ENCODE measurements at places on chromosomes 4 and X.

DNA sequence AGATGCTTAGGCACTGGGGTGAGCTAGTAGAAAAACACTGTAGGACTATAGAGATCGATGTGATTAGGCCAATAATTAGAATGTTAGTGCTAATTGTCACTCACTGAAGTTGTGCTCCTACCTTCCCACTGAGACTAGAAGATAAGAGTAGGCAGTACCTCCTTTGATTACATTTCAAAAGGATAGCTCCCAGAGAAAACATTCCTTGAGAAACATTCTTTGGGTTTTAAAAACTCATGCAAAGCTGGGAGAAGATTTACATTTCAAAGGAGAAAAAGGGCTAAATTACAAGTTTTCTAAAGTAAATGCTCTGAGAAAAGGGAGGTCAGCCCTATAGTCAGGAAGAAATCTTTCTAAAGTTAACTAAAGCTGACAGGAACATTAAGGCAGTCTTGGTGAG, 860.3 kb upstream of the NDST4 start:
- DNase-seq, result no peak

GRCh38 chrX:15888062-15888461, 33.4 kb upstream of the AP1S2 start:
- no peak for DNase-seq

DNA sequence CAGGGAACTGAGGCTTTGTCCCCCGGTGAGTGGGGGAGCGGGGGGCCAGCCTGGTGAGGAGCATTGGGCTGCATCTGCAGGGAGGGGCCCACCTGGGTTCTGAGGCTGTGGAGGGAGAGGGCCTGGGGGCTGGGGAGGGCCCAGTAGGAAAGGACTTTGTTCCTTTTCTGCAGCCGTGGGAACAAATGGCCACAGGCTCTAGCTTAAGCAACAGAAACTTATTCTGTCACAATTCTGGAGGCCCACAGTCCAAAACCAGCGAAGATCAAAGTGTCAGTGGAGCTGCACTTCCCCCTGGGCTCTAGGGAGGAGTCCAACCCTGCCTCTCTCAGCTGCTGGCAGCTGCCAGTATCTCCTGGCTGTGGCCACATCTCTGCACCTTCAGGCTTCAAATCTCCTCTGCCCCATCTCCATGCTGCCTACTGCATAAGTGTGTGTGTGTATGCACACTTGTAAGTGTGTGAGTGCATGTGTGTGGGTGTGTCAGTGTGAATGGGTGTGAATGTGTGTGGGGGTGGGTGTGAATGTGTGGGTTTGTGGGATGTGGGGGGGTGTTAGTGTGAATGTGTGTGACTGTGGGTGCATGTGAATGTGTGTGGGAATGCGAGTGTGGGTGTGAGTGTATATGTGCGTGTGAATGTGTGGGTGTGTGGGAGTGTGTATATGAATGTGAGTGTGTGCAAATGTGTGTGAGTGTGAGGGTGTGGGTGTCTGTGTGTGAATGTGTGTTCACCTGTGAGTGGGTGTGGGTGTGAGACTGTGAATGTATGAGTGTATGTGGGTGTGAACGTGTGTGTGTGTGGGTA, 204.5 kb upstream of the PSAPL1 start:
- DNase-seq, result peak; percentile 9

DNA sequence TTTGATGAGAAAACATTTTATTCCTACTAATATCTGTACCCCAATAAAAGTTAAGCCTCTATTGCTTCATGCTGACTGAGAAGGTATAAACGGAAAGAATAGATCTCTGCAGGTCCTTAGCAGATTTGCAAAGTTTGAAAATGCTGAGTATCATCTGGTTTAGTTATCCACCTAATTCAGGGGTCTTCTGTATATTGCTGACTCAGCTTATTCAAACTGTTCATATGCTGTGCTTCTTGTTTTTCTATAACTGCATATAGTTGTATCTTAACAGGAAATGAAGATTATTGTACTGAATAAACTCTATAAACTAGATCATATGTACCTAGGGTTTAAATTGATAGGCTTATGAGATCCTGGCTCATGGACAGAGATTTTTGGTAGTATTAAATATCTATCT, 23.7 kb downstream of the ZNF330 start:
- DNase-seq, result no peak

- DNase-seq, result no peak
Measured at GRCh38 chr4:3786196-3786869, 20.1 kb downstream of the ADRA2C start.

DNA sequence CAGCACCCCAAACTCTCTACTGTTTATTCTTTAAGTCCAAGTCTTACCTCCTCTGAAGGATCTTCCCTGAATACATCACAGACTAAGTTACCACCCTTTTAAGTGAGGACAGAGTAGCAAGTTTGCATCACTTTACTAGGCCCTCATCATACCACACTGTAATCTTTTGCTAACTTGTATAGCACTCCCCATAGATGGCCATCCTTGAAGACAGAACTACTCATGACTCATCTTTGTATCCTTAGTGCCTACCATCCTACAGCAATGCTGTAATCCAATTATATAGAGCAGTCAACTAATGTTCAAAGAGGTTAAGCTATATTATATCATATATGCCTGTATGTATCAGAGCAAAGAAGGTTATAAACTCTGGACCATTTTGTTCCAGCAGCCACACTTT, 101.4 kb downstream of the ADAMTS3 start:
- DNase-seq, result no peak

DNA sequence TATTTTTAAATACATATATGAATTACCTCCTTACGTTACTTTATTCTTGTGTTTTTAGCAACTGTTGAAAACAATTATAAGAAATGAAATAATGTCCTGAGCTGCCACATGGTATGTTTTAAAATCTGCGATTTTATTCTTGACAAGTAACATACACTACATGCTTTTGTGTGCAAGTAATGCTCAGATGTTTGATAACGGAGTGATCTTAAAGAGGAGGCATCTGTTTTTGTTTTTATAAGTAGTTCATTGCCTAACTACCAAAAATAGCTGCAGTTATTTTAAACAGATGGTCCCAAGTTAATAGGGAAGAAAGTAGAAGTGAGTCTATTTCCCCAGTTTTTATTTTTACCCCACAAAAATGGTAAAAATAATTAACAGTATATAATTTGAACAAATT, 55.2 kb downstream of the GAB1 start:
- DNase-seq, result no peak

DNA sequence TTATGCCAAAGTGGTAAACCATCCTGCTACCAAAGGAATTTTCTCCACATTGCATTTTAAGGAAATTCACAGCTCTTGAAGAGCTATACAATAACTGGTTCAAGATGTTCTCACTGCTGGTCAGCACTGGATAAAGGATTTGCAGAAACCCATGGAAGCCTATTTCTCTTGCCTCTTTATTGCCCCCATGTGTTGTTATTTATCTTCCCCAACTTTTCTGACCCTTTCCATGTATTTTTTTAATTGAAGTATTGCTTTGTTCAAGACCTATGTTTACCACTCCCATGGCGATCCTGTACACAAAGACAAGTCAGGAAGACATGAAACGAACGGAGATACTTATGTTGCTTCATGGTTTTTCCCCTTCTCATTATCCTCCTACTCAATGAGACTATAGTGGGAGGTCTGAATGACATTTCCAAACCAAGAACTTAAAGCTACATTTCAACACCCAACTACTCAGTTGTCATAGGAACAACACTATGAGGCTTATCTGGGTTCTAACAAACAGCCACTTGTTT, 566.4 kb upstream of the DIPK2B start:
- peak; percentile 58 for DNase-seq

GRCh38 chr4:172124656-172125308, 311.6 kb downstream of the GALNTL6 start:
- DNase-seq, result no peak

GRCh38 chrX:9525511-9526248, 60.8 kb downstream of the TBL1X start:
- no peak for DNase-seq

GRCh38 chr4:41366911-41367517, 110.3 kb downstream of the UCHL1 start:
- DNase-seq, result no peak

GRCh38 chr4:184171011-184171410, 46.7 kb downstream of the ENPP6 start:
- no peak for DNase-seq

DNA sequence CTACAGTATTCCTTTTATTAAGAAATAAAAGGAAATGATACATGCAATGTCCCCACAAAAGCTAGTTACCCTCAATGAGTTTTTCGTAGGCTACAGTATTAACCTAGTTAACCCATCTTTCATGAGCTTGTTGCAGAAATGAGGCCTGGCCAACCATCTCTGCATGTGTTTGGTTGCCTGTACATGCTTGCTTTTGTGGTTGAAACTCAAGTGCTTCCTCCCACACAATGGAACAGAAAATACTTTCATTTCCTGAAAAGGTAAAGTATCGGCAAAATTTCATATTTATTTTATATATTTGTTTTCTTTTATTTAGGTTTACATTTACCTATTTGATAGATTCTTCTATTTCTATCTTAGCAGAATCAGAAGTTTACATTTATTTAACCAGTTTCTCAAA, 214.6 kb upstream of the FAM241A start:
- DNase-seq, result no peak

GRCh38 chr4:86451560-86452330, 91.9 kb upstream of the MAPK10 start:
- no peak for DNase-seq

DNA sequence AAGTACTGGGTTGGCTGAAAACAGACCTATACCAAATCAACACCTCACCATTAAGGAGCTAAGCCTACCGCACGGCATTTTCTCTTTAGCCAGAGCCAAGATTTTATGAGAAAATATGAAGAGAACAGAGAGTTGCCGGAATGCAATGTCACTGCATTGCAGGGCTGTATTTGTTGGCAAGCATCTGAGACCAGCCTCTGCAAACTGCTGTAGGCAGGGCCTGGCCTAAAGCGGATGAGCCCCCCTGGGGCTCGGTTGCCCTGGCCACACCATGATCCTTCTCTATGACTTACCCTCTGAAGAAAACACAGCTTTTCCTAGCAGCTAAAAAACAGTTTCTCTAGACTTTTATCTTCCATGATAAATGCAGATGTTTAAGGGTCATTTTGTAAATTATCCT, 120.5 kb upstream of the SORBS2 start:
- no peak for DNase-seq

DNA sequence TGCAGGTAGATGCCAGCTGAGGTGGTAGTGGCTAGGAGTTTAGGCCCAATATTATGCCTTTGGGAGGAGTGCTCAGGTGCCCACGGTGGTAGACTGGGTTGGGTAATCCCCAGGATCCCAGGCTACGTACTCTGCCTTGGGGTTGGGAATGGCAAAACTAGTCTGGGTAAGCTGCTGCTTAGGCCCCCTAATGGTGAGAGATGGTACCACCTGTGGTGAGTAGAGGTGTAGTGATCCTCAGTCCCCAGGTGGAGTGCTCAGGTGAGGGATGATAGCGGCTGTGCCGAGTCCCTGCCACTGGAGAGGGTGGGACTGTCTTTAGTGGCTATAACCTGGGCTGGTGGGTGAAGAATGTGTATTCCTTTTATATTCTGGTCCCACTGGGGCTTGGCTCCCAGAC, 75.2 kb downstream of the IL1RAPL2 start:
- no peak for DNase-seq

- DNase-seq, result no peak
Measured at GRCh38 chr4:47624031-47624441, 139.0 kb downstream of the ATP10D start.

GRCh38 chr4:94084155-94084554, 123.5 kb upstream of the SMARCAD1 start:
- DNase-seq, result no peak

DNA sequence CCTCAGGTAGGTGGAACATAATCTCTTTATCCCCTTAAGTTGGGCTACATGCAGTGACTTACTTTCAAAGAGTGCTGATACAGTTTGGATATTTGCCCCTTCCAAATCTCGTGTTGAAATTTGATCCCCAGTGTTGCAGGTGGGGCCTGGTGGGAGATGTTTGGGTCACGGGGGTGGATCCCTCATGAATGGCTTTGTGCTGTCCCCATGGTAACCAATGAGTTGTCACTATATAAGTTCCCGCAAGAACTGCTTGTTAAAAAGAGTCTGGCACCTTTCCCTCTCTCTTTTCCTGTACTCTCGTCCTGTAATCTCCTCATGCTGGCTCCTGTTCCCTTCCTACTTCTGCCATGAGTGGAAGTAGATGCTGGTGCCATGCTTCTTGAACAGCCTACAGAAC, 71.3 kb downstream of the GLRA3 start:
- DNase-seq, result no peak

DNA sequence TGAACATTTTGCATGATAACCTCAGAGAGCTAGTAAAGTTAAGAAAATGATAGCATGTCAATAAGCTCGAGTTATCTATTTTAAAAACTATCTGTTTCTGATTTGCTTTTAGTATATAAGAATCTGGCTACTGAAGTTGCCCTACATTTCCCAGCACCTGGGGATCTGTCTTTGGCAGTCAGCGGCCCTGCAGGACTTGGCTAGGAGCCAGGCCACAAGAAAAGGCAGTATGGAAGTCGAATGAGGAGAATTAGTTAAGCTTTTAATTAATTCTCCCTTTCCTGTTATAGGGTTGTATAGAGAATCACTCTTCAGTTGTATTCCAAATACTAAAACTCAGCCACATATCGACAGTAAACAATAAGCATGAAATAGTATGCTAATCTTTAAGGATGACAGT, 22.7 kb downstream of the POU4F2 start:
- no peak for DNase-seq

DNA sequence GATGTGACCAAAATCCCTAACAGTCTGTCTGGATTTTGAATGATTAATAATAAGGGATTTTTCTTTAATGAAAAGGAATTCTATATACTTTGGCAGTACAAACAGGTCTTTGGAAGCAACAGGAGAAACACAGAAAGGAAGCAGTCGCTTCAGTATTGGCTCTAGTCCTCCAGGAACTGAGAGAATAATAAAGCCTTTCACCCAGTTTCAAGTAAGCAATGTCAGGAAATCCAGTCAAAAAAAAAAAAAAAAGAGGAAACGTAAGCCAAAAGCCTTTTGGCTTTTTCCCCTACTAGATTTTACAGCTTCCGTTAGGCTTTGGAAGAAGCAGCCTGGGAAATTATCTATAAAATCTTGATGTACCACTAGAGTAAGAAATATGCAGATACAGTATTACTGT, 61.7 kb upstream of the HDAC8 start:
- DNase-seq, result no peak

DNA sequence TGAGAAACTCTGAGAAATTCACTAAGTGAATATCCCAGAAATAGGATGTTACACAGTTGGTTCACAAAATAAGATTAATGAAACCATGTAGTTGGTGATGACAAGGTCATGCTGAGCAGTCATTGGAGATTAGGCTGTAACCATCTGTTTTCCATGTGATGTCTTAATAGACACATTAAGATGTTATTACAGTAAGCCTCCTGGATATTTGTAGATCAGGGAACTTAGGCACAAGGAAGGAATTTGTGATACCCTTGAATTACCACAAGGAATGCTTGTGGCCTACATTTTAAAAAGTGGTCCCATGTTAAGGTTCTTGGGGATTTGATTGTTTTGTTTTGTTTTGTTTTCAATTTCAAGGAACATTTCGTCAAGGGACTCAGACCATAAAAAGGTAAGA, 185.6 kb upstream of the BANK1 start:
- no peak for DNase-seq

GRCh38 chrX:69179380-69179911, 14.2 kb upstream of the PJA1 start:
- no peak for DNase-seq

Measured in CD4-positive, alpha-beta T cell treated with Interleukin-12 subunit alpha and Interleukin-12 subunit beta, for 1 hour (primary cell).